Osteocyte (in vitro differentiated cells): ENCODE measurements at places on chromosomes 1 and 21. TPM values are rescaled to one million over a fixed set of nuclear protein-coding genes. Genes with fewer than 3 reads are reported as not detected.

- peaks cover 4% of the 10 kb centered on the region for H3K4me1 ChIP-seq
- no peak overlapping the region for H3K4me3 ChIP-seq
- no peaks in the 10 kb centered on the region for H3K36me3 ChIP-seq
- H3K27me3 ChIP-seq, result peaks cover 78% of the 10 kb centered on the region
- no peak overlapping the region for H3K27ac ChIP-seq
- DNase-seq, result no peak
These were observed 25.1 kb upstream of the PLXNA2 start for GRCh38 chr1:208269338-208269666.

GRCh38 chr21:33977017-33977720, 61.6 kb upstream of the ATP5PO start:
- peak; percentile 30 for DNase-seq
- no peaks in the 10 kb centered on the region for H3K27me3 ChIP-seq
- H3K4me3 ChIP-seq, result peak overlapping the region; percentile 0
- H3K4me1 ChIP-seq, result peaks cover 39% of the 10 kb centered on the region
- H3K36me3 ChIP-seq, result no peaks in the 10 kb centered on the region

DNA sequence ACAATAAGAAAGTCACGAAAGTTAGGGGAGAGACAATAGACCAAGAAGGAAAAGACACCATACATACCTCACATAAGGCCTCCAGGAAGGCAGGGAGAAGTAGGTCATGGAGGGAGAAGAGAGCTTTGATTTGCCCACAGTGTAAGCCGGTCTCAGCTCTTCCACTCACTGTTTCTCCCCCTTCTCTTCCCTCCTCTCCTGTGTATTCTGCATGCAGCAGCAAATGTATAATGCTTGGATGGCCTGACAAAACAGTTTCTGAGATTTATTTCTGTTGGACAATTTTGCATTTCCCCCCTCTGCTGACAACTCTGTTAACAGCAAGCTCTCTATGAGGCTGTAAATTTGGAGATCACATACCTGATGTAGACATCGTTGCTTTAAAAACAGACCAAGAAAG, 318.9 kb downstream of the OMA1 start:
- H3K36me3 ChIP-seq, result no peaks in the 10 kb centered on the region
- DNase-seq, result no peak
- H3K27ac ChIP-seq, result no peak overlapping the region
- H3K4me1 ChIP-seq, result no peaks in the 10 kb centered on the region
- no peaks in the 10 kb centered on the region for H3K27me3 ChIP-seq

DNA sequence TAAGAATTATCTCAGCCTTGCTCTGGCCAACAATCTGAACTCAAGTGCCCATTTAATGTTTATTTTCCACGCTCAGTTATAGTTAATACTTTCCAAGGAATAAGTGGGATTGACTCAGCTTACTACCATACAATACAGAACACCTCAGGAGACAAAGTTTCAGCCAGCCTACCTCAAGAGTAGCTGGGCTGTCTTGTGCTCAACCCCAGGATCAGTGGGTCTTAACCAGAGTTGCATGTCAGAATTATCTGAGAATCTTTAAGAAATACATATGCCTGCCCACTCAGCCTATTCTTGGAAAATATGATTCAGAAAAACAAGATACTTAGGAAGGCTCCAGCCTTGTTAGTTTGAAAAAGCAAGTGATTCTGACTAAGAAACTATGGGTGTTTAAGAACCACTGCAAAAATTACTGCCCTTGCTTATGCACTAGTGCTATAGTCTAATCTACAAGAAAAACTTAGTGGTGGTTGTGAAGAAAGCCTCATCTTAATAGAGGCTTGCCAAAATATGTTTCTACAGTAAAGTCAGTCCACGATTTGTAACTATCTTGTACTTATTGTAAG, 20.4 kb downstream of the CDC7 start:
- H3K4me1 ChIP-seq, result peaks cover 14% of the 10 kb centered on the region
- DNase-seq, result no peak
- H3K4me3 ChIP-seq, result no peak overlapping the region
- H3K27ac ChIP-seq, result no peak overlapping the region
- peaks cover 3% of the 10 kb centered on the region for H3K36me3 ChIP-seq

DNA sequence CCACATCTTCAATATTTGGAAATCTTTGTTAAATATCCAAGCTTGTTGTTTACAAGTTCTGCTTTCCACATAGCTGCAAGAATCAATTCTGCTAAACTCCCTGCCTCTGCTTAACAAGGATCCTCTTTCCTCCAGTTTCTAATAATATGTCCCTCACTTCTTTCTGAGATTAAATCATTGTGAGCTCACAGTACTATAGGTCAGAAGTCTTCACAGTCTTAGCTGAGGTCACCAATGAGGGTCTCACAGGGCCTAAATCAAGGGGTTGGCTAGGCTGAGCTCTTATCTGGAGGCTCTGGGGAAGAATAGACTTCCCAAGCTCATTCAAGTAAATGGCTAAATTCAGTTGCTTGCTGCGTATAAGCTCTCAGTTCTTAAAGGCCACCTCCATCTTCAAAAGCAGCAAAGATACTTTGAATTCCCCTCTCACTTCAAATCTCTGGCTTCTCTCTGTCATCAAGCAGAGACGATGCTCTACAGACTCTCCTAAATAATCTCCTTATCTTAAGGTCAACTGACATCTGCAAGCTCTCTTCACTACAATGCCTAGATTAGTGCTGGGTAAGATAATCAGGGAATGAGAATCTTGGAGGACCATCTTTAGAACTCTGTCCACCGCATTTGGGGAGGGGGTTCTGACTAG, 175.3 kb downstream of the PLPPR4 start:
- no peak overlapping the region for H3K27ac ChIP-seq
- H3K4me1 ChIP-seq, result no peaks in the 10 kb centered on the region
- H3K36me3 ChIP-seq, result no peaks in the 10 kb centered on the region
- DNase-seq, result no peak
- no peak overlapping the region for H3K4me3 ChIP-seq
- peaks cover 11% of the 10 kb centered on the region for H3K27me3 ChIP-seq

DNA sequence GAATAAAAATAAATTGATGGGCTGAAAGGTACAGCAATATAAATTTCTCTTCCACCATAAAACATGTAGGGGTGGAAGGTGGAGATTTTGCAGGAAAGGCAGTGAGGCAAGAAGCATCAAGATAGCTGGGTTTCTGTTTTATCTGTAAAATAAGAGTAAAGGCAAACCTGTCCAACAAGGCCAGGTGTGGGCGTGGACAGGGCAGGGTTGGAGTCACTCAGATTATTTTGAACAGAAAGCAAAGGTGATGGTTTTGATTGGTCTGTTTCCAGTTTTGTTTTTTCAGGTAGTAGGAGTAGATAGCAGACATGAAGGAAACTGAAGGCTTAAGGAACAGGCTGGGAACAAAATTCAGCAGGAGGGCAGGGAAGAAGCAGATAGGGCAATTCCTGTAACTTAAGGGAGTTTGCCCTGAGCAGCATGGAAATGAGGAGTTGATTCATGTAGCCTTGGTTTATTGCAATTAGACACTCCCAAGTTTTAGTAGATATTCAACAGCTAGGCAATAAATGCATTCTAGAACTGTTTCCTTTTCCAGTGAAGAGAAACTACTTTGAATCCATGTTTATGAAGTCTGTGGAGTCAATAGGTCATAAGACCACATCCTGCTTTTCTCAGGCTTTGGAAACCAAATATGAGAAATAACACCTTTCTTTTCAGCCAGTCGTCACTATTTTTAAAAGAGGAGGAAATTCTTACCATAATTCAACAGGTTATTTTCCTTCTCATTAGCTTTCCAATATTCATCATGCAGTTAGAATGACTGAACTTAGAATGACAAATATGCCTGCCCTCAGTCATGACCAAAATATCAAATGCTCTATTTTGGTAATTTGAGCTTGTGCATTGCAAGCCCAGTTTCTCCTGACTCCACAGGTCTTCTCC, 38.7 kb upstream of the CD55 start:
- DNase-seq, result no peak
- H3K36me3 ChIP-seq, result no peaks in the 10 kb centered on the region
- H3K27ac ChIP-seq, result no peak overlapping the region
- H3K27me3 ChIP-seq, result no peaks in the 10 kb centered on the region

DNA sequence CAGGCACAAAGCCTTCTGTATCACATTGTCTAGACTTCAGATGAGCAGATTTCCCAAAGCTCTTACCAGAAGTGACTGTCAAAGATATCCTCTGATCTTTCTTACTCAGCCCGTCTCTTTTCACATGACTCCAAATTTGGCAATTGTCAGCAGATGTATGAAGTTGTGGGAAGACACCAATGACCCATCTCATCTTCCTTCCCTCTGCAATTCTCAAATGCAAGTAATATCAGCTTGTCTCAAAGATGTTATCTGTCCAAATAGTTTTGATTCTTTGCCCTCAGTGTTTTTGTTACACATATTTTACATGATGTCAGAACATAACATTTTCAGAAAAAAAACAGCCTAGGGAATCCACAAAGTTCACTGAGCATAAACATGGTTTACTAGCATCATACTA, 45.1 kb upstream of the RGS2 start:
- H3K4me3 ChIP-seq, result no peak overlapping the region
- no peaks in the 10 kb centered on the region for H3K36me3 ChIP-seq
- peaks cover 9% of the 10 kb centered on the region for H3K4me1 ChIP-seq
- no peaks in the 10 kb centered on the region for H3K27me3 ChIP-seq
- no peak overlapping the region for H3K27ac ChIP-seq

GRCh38 chr1:93677729-93678128, 3.9 kb downstream of the BCAR3 start:
- no peaks in the 10 kb centered on the region for H3K27me3 ChIP-seq
- peaks cover 7% of the 10 kb centered on the region for H3K36me3 ChIP-seq
- peaks cover 41% of the 10 kb centered on the region for H3K4me1 ChIP-seq
- no peak for DNase-seq
- H3K4me3 ChIP-seq, result no peak overlapping the region

GRCh38 chr1:66606362-66607065, 72.6 kb downstream of the SGIP1 start:
- no peaks in the 10 kb centered on the region for H3K27me3 ChIP-seq
- H3K4me3 ChIP-seq, result no peak overlapping the region
- H3K27ac ChIP-seq, result no peak overlapping the region
- H3K36me3 ChIP-seq, result peaks cover 43% of the 10 kb centered on the region
- DNase-seq, result no peak

DNA sequence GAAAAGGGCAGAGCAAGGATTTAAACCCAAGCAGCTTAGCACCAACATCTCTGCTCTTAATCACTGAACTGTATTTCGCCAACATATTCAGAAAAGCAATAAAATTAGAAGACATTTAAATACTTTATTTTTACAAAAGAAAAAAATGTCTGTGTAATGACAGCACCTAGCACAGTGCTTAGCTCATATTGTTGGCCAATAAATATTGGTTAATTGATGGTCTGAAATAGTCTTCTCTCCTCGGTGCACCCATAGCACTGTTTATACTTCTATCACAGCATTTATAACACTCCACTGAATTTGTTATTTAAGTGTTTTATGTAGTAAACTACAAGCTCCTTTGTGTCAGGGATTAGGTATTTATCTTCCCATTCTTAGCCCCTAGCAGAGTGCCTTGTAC, 70.9 kb upstream of the PLPPR4 start:
- no peak overlapping the region for H3K27ac ChIP-seq
- no peaks in the 10 kb centered on the region for H3K36me3 ChIP-seq
- peaks cover 20% of the 10 kb centered on the region for H3K27me3 ChIP-seq

- peaks cover 4% of the 10 kb centered on the region for H3K36me3 ChIP-seq
- no peak overlapping the region for H3K4me3 ChIP-seq
- no peaks in the 10 kb centered on the region for H3K4me1 ChIP-seq
- no peak overlapping the region for H3K27ac ChIP-seq
- DNase-seq, result no peak
These were observed 176.3 kb downstream of the DENND1B start for GRCh38 chr1:197598935-197599334.

GRCh38 chr1:19432943-19433718, 52.2 kb downstream of the CAPZB start:
- peak overlapping the region; percentile 99 for H3K27ac ChIP-seq
- DNase-seq, result no peak
- H3K4me3 ChIP-seq, result no peak overlapping the region
- H3K36me3 ChIP-seq, result peaks cover 17% of the 10 kb centered on the region

- peaks cover 43% of the 10 kb centered on the region for H3K4me1 ChIP-seq
- peak overlapping the region; percentile 85 for H3K4me3 ChIP-seq
- no peaks in the 10 kb centered on the region for H3K27me3 ChIP-seq
- DNase-seq, result no peak
- peak overlapping the region; percentile 88 for H3K27ac ChIP-seq
These were observed 1.5 kb downstream of the TTC3 start for GRCh38 chr21:37074546-37074945.

DNA sequence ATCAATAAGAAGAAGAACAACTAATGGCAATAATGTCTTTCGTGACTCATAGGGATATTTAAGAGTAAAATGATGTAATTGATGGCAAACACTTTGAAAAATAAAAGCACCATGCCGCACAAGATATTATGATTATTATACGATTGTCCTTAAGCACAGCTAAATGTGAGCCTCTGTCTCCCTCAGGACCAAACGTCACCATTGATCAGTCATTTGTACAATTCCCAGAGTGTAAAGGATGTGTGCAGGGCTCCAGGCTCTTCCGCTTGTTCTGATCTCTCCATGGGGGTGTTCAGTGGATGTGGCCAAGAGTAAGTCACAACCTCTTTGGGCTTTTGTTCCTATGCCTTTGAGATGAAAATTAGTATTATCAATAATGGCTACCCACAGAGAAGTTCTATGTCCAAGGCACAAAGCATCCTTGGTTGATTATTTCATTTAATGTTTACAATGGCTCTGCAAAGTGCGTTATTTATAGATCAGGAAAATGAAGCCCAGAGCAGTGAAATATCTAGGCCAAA, 17.7 kb upstream of the C1orf87 start:
- H3K27ac ChIP-seq, result no peak overlapping the region
- no peaks in the 10 kb centered on the region for H3K27me3 ChIP-seq
- no peak for DNase-seq

GRCh38 chr1:43220905-43221778, 48.6 kb upstream of the TMEM125 start:
- no peak overlapping the region for H3K27ac ChIP-seq
- peaks cover 3% of the 10 kb centered on the region for H3K4me1 ChIP-seq
- no peak for DNase-seq
- H3K4me3 ChIP-seq, result no peak overlapping the region

L1TD1 gene
- not detected in 2 replicates for total RNA-seq

USH2A gene
- not detected in 2 replicates for total RNA-seq

SPRR2G gene
- total RNA-seq, result not detected in 2 replicates

KCNJ9 gene
- not detected in 2 replicates for total RNA-seq

RUNX3 gene
- not detected in 2 replicates for total RNA-seq

NT5C1A gene
- not detected in 2 replicates for total RNA-seq

NIT1 gene
- total RNA-seq, result 31.2 and 33.2 TPM in 2 replicates

GBP5 gene
- not detected in 2 replicates for total RNA-seq

TEDDM1 gene
- not detected in 2 replicates for total RNA-seq

NTNG1 gene
- total RNA-seq, result not detected in 2 replicates

AMY2A gene
- total RNA-seq, result not detected in 2 replicates

WDR77 gene
- 22.7 and 24.0 TPM in 2 replicates for total RNA-seq

MR1 gene
- total RNA-seq, result 3.7 and 4.3 TPM in 2 replicates

SLC1A7 gene
- not detected in 2 replicates for total RNA-seq

LCE6A gene
- total RNA-seq, result not detected in 2 replicates

VASH2 gene
- 3.3 and 3.7 TPM in 2 replicates for total RNA-seq

RGS4 gene
- 99.0 and 121 TPM in 2 replicates for total RNA-seq

KCNJ15 gene
- 0.34 and 0.51 TPM in 2 replicates for total RNA-seq

SPATA46 gene
- not detected in 2 replicates for total RNA-seq

CLCA1 gene
- not detected in 2 replicates for total RNA-seq

RGSL1 gene
- not detected in 2 replicates for total RNA-seq
